MV-4-11 (cell line): ENCODE measurements at places on chromosomes 16 and 17.

GRCh38 chr17:81388612-81389367 is 6.5 kb upstream of the BAHCC1 start:
- DNase-seq = no peak

GRCh38 chr16:180101-180675 is at the start of gene HBQ1:
HBQ1 (plus strand) TSS chr16:180459; CDS start chr16:180487, 28 bp downstream.
- DNase-seq = no peak

- DNase-seq = no peak
Observed at GRCh38 chr17:27577884-27578717, 52.9 kb upstream of the LGALS9 start.

GRCh38 chr17:59678918-59679317 is 28.3 kb downstream of the PTRH2 start:
- no peak for DNase-seq

- no peak for DNase-seq
Observed at GRCh38 chr17:33113276-33113990, 121.8 kb downstream of the SPACA3 start.

- no peak for DNase-seq
Observed at GRCh38 chr16:88619859-88620815, 18.2 kb upstream of the IL17C start.

GRCh38 chr17:74759243-74759801 is 10.9 kb downstream of the NHERF1 start:
- DNase-seq = peak; percentile 80

- DNase-seq = peak; percentile 69
Observed at GRCh38 chr17:41338961-41339485, 11.6 kb downstream of the KRT33A start.

- no peak for DNase-seq
Observed at GRCh38 chr16:17053536-17054160, 417.1 kb downstream of the XYLT1 start.

DNA sequence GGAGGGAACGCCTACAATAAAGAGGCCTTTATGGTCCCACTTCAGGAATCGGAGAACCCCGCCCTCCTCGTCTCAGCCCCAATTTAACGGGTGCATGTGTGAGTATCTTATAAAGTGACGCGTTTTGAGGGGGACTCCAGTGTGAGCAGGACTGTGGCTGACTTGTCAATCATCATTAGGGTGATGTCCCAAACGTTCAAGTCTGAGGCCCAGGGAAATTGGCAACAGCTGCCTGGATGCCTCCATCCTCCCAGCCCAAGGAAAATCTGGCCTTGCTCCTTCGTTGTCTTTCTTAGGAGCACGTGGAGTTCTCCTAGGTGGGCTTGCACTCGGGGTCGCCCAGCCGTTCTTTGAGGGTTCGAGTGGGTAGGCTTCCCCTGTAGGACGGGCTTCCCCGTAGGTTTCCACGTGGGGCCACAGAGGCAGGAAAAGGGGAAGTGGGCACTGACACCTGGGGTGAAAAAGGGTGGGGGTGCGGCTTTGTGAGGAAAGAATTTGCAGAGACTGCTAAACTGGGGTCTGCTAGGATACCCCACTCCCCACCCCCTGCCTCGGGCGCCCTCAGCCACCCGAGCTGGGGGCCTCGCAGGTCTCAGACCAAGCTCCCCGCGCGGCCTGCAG is 561 bp upstream of the HERPUD1 start:
- DNase-seq = peak; percentile 84

GRCh38 chr16:75948441-75948840 is 222.2 kb upstream of the CPHXL start:
- no peak for DNase-seq

DNA sequence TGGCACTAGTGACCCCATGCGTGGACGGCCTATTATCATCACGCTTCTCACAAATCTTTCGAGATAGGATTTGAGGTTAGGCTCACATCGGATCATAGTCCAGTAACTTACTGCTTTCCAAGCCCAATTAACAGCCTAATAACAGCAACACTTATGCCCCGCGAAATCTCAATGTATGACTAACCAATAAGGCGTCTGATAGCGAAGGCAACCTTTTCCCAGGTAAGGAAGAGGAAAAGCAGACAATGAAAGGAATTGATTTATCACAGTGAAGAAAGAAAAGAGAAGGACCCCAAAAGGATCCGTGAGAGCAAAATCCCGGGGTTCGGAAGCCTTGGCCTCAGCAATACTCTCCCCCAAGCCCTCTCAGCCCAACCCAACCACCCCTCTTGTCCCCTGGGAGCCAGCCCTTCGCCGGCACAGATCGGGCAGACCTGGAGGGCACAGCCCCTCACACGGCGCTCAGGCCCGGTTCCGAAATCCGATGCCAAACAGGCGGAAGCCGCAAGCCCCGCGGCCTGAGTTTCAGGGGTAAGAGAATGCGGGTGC is 534 bp downstream of the GPATCH8 start:
- no peak for DNase-seq

DNA sequence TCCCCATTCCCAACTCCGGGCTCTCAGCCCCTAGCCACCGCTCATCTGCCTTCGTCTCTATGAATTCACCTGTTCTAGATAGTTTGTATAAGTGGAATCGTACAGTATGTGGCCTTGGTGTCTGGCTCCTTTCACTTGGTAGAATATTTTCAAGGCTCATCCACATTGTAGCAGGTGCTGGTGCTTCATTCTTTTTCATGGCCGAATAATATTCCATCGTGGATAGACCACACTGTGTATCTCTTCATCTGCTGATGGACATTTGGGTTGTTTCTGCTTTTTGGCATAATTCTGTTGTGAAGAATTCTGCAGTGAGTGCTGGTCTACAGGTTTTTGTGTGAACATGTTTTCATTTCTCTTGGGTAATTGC is 324.2 kb downstream of the SEC14L1 start:
- DNase-seq = no peak

- peak; percentile 75 for DNase-seq
Observed at GRCh38 chr17:42554250-42555121, 1.8 kb downstream of the HSD17B1 start.

DNA sequence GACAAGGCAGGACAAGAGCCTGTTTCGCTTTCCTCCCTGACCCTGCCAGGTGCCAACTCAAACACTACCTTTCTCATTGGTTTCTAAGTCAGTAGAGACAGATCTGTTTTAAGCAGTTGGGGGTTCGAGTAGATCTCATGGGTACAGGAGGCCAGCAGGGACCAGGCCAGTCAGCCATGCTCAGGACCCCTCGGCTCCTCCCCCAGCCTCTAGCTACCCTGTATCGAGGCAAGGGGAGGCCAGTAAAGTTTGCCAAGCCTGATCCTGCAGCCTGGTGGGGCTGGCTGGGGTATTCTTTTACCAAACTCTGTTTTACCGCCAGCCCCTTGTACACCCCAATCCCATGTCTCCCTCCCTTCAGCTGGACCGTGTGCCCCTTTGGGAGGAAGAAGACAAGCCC is 26.6 kb downstream of the OR1D5 start:
- DNase-seq = no peak

DNA sequence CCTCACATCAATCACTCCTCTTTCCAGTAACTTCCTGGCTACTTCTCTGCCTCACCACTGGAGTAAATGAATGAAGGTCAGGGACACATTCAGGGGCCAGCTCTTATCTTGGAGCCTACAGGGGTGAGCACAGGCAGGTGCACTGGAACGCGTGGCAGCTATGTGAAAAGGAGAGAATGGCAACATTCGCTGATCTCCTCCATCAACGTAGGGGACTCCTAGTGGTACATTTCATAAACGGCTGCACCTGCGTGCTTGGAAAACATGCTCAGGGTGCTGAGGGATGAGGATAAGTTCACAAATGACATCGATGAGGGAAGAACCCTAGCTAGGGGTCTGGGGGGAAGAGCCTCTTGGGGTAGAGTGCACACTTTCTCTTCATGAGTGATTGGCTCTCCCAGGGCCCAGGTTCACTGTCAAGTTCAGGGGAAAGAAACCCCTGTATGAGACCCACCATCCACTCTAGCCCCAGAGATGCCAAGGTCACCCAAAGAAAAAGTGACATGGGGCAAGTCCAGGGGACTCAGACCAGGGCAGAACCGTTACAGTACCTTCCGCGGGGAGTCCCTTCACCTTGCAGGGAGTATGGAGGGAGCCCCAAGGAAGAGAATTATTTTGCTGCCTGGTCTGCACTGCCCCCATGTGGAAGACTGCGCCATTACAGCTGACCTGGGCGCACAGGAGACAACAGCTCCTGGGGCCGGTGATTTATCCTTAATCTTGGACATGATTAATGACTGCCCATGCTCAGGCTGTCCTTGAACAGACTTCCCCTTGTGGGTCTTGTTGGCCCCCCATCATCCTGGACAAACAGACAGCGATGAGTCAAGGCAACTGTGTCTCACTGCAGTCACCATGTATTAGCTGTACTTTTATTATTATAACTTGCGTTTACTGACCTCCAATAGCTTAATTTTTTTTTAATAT is 30.1 kb downstream of the VAC14 start:
- peak; percentile 25 for DNase-seq

DNA sequence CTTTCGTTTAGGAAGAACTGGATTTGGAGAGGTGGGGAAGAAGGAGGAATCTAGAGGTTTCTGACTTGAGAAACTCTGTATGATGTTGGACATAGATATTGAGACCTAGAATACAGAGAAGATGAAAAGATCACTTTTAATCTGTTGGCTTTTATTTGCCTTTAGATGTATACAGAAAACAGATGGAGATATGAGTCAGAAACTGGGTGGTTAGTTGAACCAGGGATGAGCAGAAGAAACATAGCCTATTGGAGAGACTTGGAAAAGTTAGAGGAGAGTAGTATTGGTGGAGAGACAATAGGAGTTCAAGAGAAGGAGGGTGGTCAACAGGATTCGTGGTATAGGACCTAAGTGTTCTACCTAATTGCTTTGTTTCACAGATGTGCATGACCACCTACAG is 5.1 kb downstream of the PHAF1 start:
- no peak for DNase-seq

- no peak for DNase-seq
Observed at GRCh38 chr16:11023262-11024039, 79.1 kb downstream of the CLEC16A start.

- DNase-seq = peak; percentile 95
Observed at GRCh38 chr16:82728901-82729300, 102.1 kb downstream of the CDH13 start.

GRCh38 chr17:78557598-78558039 is 19.6 kb downstream of the DNAH17 start:
- peak; percentile 1 for DNase-seq

- DNase-seq = no peak
Observed at GRCh38 chr16:73527187-73527586, 479.3 kb upstream of the ZFHX3 start.

- no peak for DNase-seq
Observed at GRCh38 chr16:50616883-50617645, 64.0 kb downstream of the SNX20 start.

DNA sequence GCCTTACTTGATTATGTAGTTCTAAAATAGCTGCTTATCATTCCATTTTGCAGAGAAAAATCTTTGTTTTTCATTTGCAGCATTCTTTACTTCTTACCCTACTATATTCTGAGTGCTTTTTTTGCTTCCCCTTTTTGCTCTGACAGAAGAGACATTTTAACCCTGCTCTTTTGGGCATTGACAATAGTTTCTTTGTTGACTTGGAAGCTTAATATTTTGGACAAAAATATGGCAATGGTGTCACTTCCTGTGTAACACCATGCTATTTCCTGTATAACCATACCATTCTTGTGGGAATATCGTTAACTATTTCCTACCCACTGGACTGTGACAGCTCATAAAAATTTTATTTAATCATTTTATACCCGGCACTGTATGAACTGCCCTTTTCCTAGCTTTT is 747.1 kb downstream of the CDH8 start:
- DNase-seq = peak; percentile 32

- no peak for DNase-seq
Observed at GRCh38 chr17:66405836-66406677, 103.6 kb downstream of the PRKCA start.

DNA sequence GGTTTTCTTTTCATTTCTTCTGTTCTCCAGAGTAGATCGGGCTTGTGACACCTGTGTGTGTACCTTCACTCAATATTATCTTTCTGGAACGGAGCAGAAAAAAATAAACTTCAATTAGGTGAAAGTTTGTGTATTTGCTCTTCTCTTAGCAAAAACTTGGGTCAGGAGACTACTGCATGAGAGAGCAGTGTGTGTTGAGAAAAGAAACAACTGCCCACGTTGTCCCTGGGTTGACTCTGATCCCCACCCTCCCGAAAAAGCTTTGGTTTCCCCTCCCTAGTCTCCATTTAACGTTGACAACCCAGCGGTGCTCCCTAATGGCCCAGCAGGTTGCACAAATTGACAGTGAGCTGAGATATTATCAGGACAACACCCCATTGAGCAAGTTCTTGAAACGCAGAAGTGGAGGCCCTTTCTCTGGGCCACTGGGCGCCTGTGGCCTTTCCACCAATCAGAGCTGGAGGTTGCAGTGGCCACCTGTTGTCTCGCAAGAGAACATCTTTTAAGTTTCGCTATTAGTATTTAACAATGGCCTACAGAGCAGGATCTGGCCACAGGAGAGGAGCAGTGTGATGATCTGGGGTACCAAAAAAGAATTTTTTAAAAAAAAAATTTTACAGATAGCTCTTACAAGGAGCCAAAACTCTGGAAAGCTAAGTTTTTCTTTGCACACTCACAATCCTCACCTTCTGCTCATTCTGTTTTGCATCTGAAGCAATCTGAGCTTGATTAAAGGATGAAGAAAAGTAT is 1.5 kb upstream of the TOX3 start:
- DNase-seq = no peak
